Endodermal cell (in vitro differentiated cells): ENCODE measurements at places on chromosomes 5 and 9. TPM values are rescaled to one million over a fixed set of nuclear protein-coding genes. Genes with fewer than 3 reads are reported as not detected.

DNA sequence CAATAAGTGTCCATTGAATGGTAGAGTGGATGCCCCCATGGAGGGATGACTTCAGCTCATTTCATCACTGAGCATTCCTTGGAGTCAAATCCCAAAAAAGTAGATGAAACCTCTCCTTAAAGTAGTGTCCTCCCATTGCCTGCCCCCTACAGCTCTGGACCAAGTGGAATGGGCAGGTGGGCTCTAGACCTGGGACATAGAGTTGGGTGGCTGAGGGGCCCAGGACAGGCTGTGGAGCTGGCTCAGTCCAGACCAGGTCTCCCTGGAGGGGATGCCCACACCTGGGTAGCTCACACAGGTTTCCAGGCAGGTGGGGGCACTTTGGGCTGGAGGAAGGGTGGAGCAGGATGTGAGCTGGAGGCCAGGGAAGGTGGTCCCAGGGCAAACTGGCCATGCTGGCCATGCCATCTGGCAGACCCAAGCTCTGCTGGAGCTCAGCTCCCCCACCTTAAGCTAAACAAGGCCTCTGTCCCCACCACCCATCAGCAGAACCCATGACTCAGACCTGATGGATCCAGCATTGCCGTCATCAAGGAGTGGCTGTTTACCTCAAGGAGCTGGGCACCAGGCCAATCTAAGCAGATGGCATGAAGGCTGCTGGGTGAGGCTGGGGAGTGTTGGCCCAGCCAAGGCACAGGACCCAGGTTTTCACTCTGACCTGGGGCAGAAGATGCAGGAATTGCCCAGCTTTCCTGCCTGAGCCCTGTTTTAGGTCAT, 6.2 kb upstream of the SPINK4 start:
- no peak for DNase-seq

DNA sequence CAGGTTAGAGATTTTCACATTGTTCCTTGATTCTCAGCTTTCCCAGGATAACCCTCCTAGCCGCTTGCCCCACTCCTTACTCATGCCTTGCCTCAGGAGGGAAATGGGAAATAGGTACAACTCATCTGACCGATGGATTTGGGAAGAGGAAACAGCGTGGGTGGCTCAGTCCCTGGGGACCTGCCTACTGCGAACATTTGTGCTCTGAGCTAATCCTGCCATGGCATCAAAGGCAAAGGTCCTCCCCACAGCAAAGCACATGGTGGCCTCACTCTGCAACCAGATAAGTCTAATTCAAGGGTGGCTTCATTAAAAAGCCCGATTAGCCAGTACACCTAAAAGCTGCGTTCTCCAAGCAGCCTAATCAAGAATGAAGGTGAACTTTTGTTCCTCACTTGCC, 82.4 kb upstream of the ADRA1B start:
- DNase-seq: no peak

- no peak for DNase-seq
These were observed 125.7 kb upstream of the SMIM23 start for GRCh38 chr5:171659896-171660295.

- peak; percentile 36 for DNase-seq
These were observed 55.9 kb downstream of the AHRR start for GRCh38 chr5:377326-377981.

- no peak for DNase-seq
These were observed 87.4 kb upstream of the PCA3 start for GRCh38 chr9:76676857-76677256.

DNA sequence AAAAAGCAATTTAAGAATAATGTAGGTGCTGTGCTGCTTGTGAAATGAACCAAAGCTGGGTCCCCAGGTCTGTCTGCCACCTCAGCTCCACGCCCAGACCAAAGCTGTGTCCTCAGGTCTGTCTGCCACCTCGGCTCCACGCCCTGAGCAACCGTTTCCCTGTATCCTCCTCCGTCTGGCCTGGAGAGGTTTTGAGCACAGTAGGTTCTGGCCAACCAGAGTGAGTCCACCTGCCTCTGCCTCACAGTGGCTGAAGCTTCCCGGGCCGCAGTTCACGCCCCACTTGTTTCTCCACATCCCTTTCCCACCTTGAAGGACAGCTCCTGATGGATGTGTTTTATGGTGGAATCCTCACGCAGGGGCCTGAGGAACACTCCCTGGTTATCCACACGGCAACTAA, 120.5 kb downstream of the ADAMTS2 start:
- peak; percentile 3 for DNase-seq

DNA sequence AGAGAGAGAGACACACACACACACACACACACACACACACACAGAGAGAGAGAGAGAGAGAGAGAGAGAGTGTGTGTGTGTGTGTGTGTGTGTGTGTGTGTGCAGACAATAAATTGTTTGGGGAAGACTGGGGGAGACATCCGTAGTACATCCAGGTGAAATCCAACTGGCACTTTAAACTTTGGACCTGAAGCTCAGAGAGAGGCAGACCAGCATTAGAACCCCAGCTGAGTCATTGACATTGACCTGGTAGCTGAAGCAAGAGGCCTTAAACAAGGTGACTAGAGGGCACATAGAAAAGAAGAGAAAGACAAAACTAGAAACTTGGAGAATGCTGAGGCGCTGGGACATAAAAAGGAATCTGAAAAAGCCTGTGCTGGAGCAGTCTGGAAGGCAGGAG, 251.5 kb downstream of the CRB2 start:
- no peak for DNase-seq

DNA sequence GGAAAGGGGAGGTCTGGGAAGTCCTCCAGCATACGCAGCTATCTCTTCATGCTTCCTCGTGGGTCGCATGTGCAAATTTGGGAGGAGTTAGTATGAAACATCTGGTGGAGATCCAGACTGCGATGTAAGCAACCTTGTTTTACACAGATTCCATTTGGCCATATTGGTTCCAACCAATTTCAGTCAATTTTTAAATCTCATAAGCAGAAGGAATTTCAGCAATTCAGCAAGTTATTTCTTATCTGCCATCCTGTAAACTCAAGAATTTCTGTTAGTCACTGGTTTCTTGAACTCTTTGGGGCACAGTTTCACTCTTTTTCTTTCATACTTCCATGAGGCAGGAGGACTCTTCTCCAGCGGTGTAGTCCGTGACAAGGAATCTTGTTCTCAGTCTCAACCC, 130.4 kb upstream of the CLINT1 start:
- no peak for DNase-seq

DNA sequence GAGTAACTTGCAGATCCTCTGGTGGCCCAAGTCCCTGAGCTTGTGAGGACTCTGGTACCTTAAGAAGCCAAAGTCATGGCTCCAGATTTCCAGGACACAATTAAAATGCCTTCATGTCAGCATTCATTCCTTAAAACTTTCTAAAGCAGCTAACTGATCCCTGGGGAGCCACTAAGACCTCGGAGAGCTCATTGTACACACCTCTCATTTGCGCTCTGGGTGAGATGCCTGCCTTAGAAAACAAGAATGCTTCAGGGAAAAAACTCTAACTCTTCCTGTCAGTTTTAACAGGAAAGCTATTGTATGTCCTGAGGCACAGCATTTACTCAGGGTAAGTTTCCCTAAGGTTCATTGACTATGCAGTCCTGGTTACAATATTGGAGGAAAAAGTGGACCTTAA, 285.0 kb downstream of the EFNA5 start:
- DNase-seq: no peak

GRCh38 chr5:43753069-43753468, 150.1 kb downstream of the NNT start:
- no peak for DNase-seq

DNA sequence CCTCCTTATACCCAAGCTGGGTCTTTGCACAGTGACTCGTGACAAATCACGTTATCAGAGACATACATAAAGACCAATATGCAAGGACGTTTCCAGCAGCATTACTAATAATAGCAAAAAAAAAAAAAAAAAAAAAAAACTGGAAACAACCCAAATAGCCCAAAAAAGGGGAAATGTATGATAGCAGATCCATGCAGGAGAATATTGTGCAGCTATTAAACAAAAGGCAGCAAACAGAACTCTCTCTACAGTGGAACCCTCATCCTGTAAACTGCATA, 37.7 kb downstream of the C5orf15 start:
- no peak for DNase-seq

DNA sequence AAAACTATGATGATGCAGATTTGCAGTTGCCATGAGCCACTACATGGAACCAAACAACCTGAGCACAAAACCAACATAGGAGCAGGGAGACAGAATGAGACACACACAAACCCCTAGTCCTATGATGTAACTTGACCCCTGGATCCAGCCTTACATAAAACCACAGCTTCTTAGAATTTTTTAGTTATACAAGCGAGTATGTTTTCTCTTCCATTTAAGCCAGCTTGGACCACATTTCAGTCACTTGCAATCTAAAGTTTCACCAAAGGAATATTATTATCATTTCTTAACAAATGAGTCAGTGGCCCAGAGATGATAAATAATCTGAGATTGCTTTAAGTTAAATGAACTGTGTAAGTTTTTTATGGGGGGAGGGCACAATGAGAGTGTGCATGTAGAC, 6.8 kb downstream of the SPOCK1 start:
- DNase-seq: no peak

GRCh38 chr5:76582230-76583162, 40.7 kb downstream of the F2RL2 start:
- no peak for DNase-seq

GRCh38 chr5:72955143-72955767, 586 bp upstream of the FCHO2 start:
- DNase-seq: peak; percentile 88

- no peak for DNase-seq
These were observed 337.4 kb downstream of the ADAMTS6 start for GRCh38 chr5:65144136-65144871.

Gene CDHR2
- total RNA-seq: 0.27 and 0.37 TPM in 2 replicates

Gene TAF1L
- not detected in 2 replicates for total RNA-seq

Gene MAMDC2
- 0.44 to 1.4 TPM (median 0.44 TPM) in 3 replicates for total RNA-seq

Gene C9
- 0.45 TPM in 1 of 3 replicates, not detected in the others for total RNA-seq

Gene TOR4A
- total RNA-seq: 15.7 to 20.4 TPM (median 18.9 TPM) in 3 replicates

Gene LCN1
- not detected in 3 replicates for total RNA-seq

Gene HMCN2
- 2.3 and 3.3 TPM in 2 replicates for total RNA-seq

Gene NUTM2F
- total RNA-seq: not detected in 3 replicates
